ENCODE measurements at places on chromosomes 2 and 18. TPM values are rescaled to one million over a fixed set of nuclear protein-coding genes. Genes with fewer than 3 reads are reported as not detected.

GRCh38 chr2:201144101-201145051 is 28.4 kb downstream of the CFLAR start:
- no peak for DNase-seq

GRCh38 chr2:161415034-161415986 is 787 bp upstream of the TBR1 start:
- no peak for DNase-seq

DNA sequence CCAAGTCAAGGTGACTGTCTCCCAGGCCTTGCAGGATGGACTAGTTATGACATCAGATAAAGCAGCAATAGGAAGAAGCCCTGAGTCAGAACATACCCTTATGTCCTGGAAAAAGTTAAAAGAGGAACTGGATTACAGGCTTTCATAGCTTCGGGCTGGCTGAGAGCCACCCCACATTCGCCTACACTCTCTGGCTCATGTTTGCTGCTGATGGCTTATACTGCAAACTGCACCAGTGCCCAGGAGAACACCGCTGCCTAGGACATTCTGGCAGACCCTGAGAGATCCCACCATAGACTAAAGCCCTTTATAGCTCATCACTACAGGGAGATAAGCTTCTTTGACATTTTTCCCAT is 20.3 kb downstream of the SLC8A1 start:
- DNase-seq, result no peak

DNA sequence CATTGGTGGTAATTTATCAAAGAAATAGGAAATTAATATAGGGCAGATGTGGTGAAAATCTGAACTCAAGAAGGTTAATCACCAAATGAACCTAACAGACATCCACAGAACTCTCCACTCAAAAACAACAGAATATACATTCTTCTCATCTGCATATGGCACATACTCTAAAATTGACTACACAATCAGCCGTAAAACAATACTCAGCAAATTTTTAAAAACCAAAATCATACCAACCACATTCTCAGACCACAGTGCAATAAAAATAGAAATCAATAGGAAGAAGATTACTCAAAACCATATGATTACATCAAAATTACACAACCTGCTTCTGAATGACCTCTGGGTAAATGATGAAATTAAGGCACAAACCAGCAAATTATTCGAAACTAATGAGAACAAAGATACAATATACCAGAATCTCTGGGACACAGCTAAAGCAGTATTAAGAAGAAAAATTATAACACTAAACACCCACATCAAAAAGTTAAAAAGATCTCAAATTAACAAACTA is 31.0 kb downstream of the RBM43 start:
- no peak for DNase-seq

DNA sequence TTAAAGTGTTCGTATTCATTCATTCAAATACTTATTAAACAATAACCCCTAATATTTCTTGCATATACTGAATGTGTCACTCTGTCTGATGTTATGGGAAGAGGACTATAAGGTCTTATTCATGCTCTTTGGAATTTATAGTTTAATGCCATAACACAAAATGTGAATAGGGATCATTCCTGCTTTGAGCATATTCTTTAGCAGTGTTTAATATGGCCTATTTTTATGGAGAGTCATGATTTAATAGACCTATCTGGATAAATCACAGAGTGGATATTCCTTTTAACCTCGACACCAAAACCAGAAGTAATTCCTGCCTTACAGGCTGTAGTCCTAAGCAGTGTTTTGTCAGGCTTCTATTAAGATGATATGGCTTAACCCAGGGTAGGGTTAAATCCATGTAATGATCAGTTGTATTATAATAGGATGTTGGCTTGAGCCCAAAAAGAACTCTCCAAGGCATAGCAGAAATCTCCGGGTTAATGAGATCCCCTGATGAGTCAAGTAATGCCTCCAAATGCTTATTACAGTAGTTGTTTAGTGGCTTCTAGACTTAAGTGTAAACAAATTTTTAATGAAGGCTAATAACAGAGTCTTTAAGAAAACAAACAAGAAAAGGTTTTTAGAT is 54.3 kb downstream of the GULP1 start:
- DNase-seq, result no peak

GRCh38 chr2:147639891-147640290 is 204.9 kb upstream of the ACVR2A start:
- no peak for DNase-seq

DNA sequence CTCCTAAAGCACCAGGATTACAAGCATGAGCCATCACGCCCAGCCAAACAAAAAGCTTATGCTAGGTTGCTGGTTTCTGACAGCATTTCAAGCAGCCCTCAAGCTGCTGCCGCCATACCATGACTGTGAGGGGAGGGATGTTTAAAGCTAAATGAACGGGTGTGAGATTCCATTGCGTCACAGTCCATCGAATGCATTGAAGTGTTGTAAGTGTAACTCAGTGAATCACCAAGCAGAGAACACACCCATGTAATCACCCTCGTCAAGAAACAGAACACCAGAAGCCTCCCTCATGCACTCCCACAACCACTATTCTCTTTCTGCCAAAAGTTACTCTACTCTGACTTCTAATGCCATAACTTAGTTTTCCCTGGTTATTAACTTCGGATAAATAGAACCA is 32.8 kb upstream of the MC5R start:
- no peak for DNase-seq

- no peak for DNase-seq
Observed at GRCh38 chr2:222456479-222457077, 32.2 kb downstream of the SGPP2 start.

DNA sequence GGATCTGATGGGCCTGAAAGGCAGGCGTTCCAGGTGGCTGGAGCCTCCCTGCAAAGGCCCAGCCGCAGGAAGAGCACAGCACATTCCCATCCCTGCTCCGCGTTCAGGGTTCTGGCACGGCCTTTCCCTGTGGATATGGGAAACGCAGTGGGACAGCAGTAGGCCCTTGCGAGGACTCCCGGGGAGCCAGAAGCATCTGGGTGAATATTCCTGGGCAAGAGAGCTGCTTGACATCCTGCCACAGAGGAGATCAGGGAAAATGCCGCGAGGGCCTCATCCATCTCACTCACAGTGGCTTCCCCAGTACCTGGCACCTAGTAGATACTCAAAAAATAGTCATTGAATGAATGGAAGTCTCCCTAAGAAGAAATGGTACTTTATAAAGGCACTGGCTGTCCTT is 3.1 kb upstream of the ADCY3 start:
- DNase-seq, result no peak

DNA sequence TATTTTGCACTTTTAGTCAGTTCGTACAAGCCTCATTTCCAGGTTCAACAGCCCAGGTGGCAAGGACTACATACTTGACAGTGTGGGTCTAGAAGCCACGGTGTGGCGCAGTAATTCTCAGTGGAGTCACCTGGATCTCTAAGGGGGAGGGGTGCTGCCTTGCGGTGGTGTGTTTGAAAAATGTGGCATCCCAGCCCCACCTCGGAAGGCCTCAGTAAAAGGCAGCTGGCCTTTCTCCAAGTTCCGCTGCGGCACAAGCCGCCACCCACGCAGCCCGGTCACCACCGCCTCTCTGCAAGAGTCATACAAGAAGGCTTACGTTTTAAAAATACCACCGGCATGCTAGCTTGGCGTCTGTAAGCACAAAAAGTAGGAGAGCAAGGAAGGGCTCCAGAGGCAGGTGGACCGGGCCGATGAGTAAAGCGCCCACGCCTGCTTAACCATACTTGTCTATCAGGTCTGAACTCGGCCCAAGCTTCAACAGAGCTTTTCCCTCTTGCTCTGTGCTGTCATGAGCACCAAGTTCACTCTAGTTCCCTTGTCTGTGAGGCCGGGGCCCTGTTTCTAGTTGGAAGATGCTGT is 49.5 kb downstream of the SPRED2 start:
- DNase-seq, result peak; percentile 87

- DNase-seq, result peak; percentile 90
Observed at GRCh38 chr2:130336877-130337734, 5.6 kb upstream of the IMP4 start.

GRCh38 chr2:47232738-47233415 is 77.8 kb upstream of the STPG4 start:
- no peak for DNase-seq

- peak; percentile 44 for DNase-seq
Observed at GRCh38 chr2:30915486-30915885, 108.2 kb upstream of the CAPN13 start.

- DNase-seq, result peak; percentile 90
Observed at GRCh38 chr2:37832590-37833197, 92.4 kb upstream of the RMDN2 start.

GRCh38 chr2:157677941-157678340 is 49.3 kb upstream of the ACVR1C start:
- DNase-seq, result no peak

The RAB6D gene
- 3.0 TPM for total RNA-seq

The WDR35 gene
- 3.9 TPM for total RNA-seq

The EPB41L3 gene
- total RNA-seq, result 251 TPM

The PLGLB1 gene
- total RNA-seq, result 8.4 TPM

The NOSTRIN gene
- 96.5 TPM for total RNA-seq

The ZSWIM2 gene
- not detected for total RNA-seq

The SLC8A1 gene
- total RNA-seq, result 20.6 TPM

Data from Peyer's patch (tissue), 4 donors.